ENCODE measurements at places on chromosomes 11 and 22.

DNA sequence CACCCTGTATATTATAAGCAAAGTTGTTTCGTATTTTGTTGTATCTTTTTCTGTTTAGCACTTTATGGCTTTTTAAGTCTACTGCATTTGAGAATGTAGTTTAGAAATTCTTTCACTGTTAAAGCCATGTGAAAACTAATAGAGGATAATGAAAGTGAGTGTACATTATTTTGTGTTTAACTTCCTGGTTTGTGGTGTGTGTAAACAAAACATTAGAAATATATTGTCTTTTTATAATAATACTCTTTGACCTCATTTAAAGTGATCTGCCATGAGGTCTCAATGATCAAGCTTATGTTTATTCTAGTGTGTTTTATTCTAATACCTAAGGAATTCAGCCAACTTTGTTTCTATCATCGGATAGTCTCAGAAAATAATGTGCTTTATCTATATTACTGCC is 27.4 kb upstream of the TMEM45B start:
- no peak for DNase-seq

DNA sequence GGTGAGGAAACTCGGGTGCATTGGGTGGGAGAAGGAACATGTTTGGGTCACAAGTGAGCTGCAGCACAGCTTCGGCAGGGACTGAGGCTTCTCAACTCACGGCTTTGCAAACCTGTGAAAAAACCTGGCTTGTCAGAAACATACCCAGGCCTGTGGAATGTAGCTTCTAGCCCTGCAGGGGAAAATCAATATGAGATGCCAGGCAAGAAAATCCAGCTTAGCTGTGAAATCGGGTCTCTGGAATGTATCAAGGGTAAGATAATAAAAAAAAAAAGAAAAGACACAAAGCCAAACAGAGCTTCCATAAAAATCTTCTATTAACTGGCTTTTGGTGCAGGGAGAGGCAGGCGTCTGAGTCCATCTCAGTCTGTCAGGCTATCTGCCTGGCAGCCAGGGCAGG is 28.5 kb downstream of the UQCR10 start:
- DNase-seq: no peak

DNA sequence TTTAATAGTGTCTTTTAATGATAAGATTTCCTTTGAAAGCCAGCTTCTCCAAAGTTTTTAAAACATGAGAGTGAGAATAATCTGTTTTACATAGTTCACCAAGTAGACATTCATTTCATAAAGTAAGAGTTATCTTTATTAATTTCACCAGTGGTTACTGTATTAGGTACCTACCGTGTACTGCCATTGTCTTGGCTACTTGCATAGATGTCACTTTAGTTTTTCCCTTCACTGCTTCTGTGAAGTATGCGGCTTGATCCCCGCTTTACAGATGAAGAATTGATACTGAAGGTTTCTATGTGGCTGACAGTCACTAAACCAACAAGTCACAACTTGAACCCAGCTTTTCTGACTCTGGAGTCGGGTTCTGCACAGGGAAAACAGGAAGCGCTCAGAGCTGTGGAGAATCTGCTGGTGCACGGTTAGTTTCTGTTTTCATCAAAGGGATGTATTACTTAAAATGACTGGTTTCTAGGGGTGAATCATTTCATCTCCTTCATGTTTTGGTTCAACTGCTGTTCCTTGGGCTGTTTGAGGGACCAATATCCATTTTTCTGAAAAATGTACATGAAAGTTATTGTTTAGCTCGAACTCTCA is 39.3 kb upstream of the MYO18B start:
- no peak for DNase-seq

GRCh38 chr11:123381817-123382554 is 48.1 kb upstream of the GRAMD1B start:
- no peak for DNase-seq

DNA sequence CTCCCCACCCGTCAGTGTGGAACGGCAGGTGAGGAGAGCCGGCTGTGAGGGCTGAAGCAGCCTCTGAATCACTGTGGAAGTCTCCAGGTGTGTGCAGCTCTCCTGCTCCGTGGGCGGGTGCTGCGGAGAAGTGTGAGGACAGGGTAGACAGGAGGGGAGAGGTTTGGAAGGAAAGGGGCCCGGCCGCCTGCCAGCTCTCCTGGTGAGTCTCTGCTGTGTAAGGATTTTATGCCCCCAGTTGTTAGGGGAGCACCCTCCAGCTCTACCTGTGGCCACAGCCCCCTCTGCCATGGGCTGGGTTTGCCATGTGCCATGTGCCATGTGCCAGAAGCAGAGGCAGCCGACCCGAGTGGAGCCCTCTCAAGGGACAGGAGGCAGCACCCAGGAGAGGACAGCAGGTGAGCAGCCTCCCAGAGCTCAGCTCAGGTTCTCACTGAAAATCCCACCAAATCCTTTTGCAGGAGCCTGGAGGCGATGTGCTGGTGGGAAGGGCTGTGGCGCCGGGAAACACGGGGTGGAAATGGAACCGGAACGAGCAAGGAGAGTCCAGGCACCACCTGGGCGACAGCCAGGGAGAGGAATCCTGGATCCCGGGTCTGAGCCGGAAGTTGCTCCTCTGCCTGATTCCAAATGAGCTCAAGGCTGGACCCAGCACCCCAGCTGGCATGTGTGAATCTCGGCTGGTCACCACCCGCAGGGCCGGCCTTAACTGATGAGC is 804.4 kb downstream of the BRD1 start:
- no peak for DNase-seq

Measured in T-helper 9 cell (primary cell).